ENCODE measurements at places on chromosomes 6 and 20.

DNA sequence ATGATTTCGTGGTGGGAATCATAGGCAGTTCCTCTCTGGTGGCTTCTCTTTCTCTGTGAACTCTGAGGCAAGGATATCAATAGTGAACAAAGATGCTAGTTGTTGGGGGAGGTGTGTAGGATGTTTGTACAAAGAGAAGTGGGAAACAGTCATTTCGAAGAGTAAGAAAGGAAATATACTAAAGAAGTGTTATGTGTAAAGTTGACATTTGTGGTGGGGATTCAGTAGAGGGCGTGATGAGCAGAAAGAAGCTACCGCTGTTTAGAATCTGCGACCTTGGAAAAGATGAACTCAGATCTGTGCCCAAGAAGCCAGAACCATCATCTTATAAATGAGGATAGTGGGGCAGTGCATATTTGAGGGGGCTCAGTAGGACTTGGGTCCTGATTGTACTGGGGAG is 11.4 kb downstream of the SLC35F1 start:
- DNase-seq = no peak

- DNase-seq = peak; percentile 99
Observed at GRCh38 chr6:90811596-90812226, 224.8 kb upstream of the MAP3K7 start.

DNA sequence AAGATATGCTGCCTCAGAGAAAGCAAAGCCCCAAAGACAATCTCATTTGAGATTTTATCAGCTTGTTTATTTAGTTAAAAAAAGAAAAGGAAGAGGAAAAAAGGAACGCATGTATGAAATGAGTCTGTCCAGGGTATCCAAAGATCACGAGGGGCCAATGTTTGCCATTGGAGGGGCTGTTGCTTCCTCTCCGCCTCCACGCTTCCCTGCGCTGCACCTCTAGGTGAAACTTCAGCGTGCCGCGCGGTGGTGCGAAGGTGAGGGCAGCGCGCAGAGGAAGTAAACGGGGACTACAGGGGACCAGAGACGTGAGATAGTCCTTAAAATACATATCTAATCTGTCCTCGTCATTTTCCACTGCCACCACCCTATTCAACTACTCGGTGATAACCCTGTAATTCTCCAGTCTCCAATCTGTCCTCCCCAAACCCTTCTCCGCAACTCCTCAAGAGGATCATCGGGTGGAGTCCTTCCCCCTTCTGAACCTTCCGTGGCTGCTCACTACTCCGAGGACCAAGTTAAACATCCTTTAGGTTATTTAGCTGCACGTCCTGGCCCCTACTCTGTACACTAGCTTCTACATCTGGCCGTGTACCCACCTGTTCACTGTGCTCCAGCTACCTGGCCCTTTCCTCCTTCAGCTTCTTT is 1.1 kb upstream of the DCBLD1 start:
- no peak for DNase-seq

DNA sequence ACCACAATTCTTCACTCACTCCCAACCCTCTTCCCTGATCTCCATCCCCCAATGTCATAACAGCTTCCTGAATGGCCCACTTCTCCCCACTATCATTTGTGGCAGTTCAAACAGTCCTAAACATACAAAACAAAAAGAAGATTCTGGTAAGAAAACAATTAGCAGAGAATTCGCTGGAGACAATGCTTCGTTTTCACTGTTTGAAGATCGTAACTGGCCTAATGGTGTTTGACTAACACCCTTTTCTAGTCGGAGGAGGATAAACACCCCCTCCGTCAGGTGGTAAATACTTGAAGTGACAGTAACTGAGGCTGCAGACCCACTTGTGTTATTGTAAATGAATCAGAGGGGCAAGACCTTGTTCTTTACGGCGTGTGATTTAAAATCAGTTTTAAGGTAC is 3.8 kb downstream of the EYA2 start:
- no peak for DNase-seq

DNA sequence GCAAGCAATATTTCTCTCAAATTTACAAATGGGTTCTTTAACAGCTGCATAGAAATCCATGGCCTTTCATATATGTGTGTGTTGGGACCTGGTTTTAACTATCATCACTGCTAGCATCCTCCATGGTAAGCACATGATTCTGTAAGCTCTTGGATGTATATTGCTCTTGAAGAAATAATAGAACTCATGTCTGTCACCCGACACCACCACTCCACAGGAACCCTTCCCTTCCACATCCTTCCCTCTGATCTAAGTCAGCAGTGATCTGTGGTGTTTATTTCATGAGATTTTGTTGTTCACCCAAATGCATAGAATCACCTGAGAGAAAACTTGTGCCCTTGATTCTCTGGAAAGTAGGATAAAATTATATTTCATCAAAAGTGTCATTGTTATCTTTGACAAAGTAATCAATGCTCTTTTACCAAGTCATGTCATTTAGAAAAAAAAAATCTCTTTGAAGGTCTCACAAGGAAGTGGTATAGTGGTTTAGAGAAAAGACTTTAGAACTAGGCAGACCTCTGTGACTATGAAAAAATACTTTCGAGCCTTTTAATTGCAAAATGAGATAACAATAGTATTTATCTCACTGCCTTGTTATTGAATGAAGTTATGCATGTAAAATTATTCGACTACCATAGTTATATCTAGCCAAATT is 649.8 kb upstream of the SLC35B3 start:
- DNase-seq = peak; percentile 36

GRCh38 chr6:84635081-84635761 is 129.2 kb downstream of the TBX18 start:
- no peak for DNase-seq

DNA sequence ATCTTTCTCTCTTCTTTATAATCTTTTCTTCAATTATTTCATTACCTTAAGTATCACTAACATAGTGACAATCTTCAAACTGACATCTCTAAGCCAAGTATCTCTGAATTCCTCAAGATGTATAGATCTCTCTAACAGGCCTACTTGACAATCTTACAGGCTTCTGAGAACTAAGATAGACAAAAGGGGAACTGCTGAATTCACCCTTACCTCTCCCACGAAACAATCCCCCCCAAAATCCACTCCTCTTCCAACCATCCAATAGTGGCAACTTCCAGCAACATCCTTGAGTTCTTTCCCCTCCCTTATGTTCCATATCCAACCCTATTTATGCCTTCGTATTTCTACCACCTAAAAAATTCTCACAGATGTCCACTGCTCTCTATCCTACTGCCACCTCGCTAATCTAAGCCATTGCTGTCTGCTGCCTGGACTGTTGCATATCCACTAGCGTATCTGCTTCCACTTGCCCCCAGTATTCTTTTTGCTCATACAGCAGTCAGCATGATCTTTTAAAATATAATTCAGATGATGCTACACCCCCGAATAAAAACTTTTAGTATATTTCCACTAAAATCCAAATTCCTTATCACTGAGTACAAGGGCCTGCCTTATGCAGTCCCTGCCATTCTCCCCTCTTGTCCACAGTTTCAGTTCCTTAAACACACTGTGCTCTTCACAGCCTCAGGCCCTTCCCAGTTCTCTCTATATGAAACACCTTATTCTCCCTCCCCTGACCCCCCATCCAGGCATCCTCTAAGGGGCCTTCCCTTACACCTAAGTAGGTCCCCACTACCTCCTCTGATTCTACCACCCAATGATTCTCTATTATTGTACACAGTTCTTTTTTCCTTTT is 8.0 kb downstream of the REPS1 start:
- no peak for DNase-seq

GRCh38 chr20:37786043-37786442 is 92.2 kb downstream of the CTNNBL1 start:
- no peak for DNase-seq

DNA sequence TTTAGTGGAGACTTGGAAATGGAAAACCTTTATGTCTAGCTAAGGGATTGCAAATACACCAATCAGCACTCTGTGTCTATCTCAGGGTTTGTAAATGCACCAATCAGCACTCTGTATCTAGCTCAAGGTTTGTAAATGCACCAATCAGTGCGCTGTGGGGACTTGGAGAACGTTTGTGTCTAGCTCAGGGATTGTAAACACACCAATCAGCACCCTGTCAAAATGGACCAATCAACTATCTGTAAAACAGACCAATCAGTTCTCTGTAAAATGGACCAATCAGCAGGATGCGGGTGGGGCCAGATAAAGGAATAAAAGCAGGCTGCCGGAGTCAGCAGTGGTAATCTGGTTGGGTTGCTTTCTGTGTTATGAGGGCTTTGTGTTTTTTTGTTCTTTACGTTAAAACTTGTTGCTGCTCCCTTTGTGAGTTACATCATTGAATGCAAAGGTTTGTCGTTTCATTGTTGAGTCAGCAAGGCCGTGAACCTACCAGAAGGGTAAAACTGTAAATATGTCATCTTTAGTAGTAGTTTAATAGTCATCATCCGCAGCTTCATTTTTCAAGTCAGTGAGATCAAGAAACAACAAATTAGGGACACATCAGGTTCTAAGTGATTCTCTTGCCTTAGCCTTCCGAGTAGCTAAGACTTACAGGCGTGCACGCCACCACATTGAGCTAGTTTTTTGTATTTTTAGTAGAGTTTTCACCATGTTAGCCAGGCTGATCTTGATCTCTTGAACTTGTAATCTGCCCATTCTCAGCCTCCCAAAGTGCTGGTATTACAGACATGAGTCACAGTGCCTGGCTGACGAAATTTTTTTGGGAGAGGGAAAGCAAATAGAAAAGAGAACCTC is 22.7 kb upstream of the NUP153 start:
- DNase-seq = no peak

DNA sequence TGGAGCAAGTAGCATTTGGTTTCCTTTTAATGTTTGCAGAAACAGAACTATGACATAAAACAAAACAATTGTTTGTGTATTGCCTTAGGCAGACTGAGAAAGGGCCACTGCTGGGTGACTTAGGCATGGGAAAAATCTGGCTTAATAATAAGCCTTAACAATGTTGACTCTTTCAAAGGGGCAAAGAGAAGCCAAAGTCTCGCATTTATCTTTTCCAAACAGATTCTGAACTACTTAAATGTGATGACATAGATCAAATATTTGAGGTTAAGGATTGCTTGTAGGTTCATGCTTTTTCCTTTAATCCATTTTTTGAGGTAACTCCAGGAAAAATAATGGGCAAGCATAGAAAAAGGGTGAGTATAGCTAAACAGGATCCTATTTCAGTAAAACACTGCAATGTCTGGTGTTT is 39.6 kb downstream of the ADAT2 start:
- no peak for DNase-seq

DNA sequence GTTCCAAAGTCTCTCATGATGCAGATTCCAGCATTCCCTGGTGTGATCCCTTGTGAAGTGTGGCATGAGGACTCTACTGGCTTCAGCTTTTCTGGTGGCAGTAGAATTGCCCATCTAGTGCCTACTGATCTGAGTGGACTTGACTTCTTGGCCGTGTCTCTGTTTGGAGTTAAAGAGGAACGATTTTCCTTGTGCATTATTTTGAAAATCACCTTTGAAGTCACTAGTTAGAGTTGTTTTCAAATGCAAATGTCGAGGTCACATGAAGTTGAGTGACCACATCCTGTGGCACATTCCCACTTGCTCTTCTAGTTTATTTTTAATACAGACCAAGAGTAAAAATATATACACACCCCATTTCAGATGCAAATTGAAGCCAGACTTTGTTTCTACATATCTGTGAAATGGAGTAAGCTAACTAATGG is 270.7 kb upstream of the TAB2 start:
- no peak for DNase-seq

DNA sequence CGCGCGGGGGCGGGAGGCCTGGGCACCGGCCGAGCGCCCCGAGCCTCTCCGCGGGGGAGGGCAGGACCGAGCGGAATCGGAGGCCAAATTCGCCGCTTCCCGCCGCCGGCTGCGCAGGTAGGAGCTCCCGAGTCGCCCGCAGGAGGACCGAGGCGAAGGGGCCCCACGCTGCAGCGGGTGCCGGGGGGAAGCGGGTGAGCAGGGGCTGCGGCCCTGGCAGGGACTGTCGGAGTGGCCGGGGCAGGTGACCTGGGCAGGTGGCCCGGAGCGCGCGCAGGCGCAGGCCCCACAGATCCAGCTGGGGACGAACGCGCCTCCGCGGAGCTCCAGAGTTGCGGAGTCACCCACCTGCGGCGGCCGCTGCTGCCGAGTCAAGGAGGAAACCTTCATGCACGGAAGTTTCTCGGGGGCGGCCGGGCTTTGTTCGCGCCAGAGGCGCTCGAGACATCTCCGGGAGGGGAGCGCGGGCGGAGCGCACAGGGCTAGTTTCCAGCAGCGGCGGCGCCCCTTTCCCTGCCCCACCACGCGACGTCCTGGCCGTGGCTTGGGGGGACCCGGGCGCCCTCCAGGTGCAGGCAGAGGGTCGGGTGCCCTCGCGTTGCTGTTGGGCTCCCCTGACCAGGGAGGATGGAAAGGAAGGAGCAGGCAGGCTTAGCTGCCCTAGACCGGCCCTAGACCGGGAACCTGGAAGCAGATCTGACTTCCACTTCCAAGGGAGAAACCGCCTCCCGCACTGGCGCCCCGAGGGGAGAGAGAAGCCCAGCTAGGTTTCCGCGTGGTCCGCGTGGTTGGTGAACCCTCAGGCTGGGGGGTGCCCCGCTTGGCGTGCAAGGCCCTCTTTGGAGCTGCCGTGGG is 590 bp downstream of the SLCO4A1 start:
- no peak for DNase-seq

DNA sequence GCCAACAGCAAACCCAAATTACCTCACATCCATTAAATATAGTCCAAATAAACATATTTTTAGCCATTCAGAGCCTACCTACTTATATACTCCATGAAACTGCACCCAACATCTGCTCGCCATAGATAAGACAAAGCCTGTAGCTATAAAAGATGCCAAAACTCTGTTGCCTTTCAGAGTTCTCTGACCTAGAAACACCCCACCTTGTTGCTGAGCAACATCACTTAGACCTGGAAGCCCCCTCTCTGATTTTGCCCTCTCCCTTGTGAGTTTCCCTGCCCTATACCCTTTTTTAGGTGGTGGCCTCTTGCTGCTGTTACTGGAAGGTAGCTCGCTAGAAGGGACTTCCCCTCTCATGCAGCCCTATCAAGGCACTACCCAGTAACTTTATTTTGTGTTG is 27.7 kb upstream of the FBXL4 start:
- no peak for DNase-seq

DNA sequence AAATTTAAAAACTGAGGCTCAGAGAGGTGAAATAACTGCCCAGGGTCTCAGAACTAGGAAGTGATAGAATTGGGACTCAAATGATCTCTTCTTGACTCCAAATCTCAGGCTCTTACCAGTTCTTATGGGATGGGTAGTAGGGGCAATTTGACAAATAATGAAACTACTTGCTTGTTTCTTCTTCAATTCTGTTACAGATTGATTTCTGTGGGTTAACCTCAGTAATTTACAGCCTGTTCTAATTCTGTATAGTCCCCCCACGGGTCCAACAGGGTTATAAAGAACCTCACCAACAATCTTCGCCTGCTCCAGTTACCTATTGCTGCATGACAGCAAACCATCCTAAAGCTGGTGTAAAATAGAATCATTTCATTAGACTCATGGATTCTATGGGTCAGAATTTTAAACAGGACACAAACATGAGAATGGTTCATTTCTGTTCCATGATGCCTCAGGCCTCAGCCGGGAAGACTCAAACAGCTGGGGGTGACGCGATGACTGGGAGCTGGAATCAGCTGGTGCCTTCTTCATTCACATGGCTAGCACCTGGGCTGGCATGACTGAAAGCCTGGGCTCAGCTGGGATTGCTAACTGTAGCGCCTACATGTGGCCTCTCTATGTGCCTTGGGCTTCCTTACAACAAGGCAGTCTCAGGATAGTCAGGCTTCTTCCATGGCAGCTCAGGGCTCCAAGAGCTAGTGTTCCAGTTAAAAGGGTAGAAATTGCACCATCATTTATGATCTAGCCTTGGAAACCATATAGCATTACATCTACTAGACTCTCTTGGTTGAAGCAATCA is 6.6 kb upstream of the WFDC2 start:
- DNase-seq = no peak

- no peak for DNase-seq
Observed at GRCh38 chr6:91822581-91822980, 1235.7 kb upstream of the MAP3K7 start.

Measured in DMS153 (cell line).